ENCODE measurements at places on chromosomes 7 and 10.

DNA sequence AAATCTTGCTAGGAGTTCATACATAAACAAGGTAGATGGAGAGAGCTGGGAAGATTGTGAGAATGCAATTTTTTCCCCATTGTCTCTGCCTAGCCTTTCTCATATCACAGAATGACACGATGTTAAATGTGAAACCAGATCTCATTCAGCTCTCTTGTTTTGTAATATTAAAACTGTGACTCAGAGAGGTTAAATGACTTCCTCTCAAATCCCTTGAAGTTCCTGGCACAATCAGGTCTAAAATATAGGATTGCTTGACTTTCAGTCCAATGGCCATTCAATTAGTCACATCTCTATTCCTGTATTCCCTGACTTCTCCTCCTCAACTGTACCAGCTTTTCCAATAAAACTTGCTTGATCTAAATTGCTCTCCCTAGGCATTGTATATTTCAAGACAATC is 3.1 kb downstream of the ANKRD22 start:
- peak; percentile 57 for DNase-seq

- no peak for DNase-seq
These were observed 26.6 kb downstream of the ZNF775 start for GRCh38 chr7:150405584-150406311.

GRCh38 chr7:30710669-30711068 is 28.4 kb upstream of the CRHR2 start:
- DNase-seq: no peak

GRCh38 chr7:111758332-111758731 is 196.0 kb upstream of the IMMP2L start:
- DNase-seq: no peak

DNA sequence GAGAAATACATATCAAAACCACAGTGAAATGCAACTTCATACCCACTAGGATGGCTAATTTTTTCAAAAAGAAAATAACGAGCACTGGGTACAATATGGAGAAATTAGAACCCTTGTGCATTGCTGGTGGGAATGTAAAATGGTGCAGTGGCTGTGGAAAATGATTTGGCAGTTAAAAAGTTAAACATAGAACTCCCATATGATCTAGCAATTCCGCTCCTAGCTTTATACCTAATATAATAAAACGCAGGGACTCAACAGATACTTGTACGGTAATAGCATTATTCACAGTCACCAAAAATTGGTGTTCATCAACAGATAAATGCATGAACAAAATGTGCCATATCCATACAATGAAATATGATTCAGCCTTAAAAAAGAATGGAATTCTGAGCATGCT is 58.8 kb upstream of the PLPP4 start:
- DNase-seq: no peak

- DNase-seq: no peak
These were observed 13.2 kb upstream of the MALSU1 start for GRCh38 chr7:23285657-23286646.

- no peak for DNase-seq
These were observed 723.4 kb downstream of the PARD3 start for GRCh38 chr10:34091635-34092195.

GRCh38 chr10:43238462-43238861 is 28.4 kb downstream of the RASGEF1A start:
- no peak for DNase-seq

DNA sequence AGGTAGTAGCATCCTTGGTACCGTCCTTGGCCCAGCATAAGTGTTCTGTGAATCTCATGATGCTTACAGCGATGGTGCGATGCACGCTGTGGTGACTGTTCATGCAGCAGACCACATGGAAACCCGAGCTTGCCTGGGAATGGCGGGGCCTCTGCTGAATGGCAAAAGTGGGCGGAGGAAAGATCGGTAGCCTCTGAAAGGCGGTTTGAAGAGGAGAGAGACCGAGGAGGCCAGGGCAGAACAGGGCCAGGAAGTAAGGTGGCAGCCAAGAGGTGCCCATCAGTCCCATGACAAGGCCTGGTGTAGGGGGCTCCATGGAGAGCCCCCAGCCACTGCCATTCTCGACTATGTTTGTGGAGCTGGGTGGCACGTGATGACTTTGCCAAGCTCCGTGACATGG is 33.2 kb upstream of the CNPY1 start:
- DNase-seq: no peak

- no peak for DNase-seq
These were observed 35.7 kb upstream of the SRRM3 start for GRCh38 chr7:76165973-76166403.

DNA sequence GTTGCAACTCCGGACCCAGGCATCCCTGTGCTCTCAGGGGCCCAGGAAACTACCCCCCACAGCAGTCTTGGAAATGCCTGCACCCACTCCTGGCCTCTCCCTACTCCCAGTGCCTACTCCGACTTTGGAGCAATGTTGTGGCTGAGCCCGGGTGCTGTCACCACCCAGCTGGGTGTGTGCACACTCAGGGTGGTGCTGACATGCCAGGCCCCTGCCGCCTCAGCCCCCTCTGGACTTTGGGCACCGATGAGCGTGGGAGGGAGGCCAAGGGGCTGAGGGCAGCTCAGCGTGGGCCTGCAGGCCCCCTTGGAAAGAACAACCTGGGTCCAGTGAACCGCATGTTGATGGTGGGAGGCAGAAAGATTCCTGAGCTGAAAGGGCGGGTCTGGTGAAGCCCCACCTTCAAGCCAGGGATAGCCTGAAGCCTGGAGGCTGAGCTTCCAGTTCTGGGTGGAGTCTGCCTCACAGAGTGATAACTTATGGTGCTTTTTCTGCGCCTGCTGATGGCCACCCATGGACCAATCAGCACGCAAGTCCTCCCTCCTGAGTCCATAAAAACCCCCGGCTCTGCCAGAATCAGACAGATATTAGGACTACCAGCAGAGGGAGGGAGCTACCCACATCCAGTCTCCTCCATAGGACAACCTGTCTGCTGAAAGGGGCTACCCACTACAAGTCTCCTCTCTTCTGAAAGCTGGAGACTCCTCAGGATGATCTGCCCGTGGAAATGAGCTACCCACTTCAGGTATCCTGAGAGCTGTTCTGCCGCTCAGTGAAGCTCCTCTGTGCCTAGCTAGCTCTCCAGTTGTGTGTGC is 380.4 kb upstream of the SORCS1 start:
- no peak for DNase-seq

DNA sequence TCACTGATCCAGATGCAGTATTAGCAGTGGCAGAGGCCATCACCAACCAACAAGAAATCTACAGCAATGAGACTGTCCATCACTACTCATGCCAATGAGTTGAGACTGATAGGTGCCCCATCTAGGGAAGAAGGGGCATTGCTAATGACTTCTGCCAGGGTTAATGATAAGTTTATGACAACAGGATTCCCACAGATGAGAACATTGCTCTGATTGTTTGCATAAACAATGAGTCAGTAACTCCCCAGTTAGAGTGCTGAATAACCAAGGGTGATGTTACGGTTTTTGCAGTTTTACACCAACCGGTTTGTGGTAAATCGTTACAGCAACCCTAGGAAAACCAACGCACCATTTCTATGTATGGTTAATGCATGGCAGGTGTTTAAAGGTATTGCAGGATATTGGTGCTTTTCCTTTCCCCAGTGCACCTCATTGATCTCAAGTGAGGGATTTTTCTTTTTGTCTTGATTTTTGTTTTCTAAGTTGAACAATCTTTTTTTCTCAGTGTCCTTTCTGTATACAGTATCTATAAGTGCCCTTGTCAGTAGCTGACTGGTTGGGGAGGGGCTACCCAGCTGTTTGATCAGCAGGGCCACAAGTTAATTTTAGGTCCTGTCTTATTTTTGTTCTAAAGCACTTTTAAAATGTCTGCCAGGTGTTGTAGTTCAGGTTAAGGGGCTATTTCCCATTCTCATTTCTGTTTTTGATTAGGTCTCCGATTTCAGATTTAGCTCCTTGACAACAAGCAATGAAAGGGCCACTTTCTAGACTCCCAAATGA is 3.9 kb upstream of the CSGALNACT2 start:
- DNase-seq: no peak

DNA sequence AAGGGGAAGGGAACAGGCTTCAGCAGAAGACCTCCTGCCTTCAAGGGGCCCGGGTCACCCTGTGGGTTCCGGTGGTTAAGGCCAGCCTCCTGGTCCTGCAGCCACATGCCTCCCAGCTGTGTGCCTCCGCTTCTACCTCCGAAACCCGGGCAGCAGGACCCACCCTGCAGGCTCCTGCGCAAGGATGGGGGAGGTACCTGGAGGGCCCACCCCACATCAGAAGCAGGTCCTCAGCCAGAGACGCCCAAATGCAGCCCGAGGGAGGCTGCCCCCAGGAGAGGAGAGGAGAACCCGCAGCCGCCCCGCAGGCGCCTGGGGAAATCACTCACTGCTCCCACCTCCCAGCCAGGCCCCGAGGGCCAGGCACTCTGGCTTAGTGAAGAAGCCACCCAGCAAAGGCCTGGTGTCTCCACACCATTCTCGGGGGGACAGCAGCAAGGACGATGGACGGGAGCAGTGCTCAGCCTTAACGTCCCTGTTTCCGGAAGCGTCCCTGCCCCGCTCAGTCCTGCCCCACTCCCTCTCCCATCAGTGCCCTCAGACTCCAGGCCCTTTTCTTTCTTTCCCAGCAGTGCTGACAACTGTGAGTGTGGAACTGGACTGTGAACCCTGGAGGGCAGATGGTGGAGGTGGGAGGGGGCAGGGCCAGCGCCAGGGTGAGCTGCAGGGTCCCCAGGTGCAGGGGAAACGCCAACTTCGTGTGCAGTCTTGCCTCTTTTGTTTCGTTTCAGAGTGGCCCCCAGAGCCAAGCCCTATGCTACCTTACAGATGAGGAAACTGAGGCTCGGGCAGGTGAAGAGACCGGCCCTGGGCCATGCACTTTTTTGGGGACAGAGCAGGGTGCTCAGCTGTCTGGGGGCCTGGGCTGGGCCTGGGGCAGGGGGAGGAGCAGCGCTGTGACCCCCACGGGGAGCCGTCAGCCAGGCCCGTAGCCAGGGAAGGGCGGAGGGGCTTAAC is 138.0 kb downstream of the FAM53B start:
- no peak for DNase-seq

DNA sequence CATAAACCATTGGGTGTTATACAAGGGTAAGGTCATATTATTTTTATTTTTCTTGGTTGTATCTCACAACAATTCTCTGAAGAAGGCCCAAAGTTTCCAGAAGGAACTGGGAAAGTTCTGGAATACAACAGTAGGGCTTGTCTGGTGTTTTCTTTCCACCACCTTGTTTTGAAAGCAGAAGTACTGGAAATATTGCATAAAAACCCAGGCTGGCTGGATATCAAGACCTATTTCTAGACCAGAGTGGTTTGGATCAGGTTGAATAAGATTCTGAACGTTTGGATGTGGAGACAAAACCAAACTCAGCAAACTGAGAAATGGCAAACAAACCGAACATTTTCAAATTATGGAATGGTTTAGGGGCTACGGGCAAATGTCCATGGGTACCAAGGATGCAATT is 182.6 kb upstream of the FZD8 start:
- DNase-seq: no peak

GRCh38 chr7:24372961-24373955 is 89.3 kb downstream of the NPY start:
- DNase-seq: no peak

GRCh38 chr10:125066764-125067450 is 93.5 kb downstream of the CTBP2 start:
- no peak for DNase-seq

DNA sequence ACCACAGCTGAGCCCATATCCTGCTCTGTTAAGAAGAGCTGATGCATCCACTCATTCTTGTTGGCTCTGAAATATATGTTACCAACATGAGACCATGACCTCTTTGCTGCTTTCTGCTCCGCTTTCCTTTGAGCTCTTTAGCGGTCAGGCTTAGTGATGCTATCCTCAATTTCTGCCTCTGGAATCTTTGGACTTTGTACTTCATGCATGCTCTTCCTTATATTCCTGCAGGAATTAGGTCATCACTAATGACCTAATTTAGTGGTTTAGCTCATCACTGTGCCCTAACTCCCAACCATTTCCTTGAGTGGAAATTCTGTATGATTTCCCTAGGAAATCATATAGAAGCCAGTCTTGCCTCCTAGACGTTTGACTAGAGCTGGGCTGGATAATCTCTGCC is 119.5 kb downstream of the AOAH start:
- no peak for DNase-seq

- DNase-seq: no peak
These were observed 203.2 kb upstream of the SHH start for GRCh38 chr7:156015237-156016020.

GRCh38 chr7:65338346-65338745 is 35.3 kb upstream of the ZNF92 start:
- no peak for DNase-seq

GRCh38 chr7:157278167-157278790 is 58.5 kb upstream of the DNAJB6 start:
- no peak for DNase-seq

DNA sequence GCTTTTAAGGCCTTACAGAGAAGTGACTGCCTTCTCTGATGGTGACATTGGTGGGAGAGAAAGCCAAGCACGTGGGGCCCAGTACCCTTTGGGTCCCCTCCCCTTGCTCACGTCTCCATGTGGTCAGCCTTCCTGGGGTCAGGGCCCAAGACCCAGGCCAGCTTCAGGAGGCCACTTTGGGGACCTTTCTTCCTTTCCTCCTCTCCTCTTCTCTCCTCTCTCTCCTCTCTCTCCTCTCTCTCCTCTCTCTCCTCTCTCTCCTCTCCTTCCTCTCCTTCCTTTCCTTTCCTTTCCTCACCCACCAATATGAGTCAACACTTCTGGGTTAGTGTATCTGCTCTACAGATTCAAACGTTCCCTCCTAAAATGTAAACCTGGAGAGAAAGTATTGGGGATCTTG is 96.9 kb upstream of the AGK start:
- no peak for DNase-seq

GRCh38 chr7:95376632-95377400 is 19.4 kb downstream of the PON3 start:
- no peak for DNase-seq

GRCh38 chr7:38775506-38776175 is 133.3 kb downstream of the VPS41 start:
- DNase-seq: no peak

- no peak for DNase-seq
These were observed 38.0 kb downstream of the ZNRF2 start for GRCh38 chr7:30322271-30323005.

GRCh38 chr7:84117304-84117703 is 77.3 kb downstream of the SEMA3A start:
- no peak for DNase-seq

DNA sequence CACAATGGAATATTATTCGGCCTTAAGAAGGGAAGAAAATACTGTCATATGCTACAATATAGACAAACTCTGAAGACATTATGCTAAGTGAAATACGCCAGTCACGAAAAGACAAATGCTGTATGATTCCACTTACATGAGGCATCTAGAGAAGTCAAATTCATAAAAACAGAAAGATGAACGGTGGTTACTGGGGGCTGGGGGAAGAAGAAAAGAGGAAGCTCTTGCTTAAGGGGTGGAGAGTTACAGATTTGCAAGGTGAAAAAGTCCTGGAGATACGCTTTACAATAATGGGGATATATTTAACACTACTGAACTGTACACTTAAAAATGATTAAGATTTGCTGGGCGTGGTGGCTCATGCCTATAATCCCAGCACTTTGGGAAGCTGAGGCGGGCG is 49.0 kb downstream of the PSMC2 start:
- no peak for DNase-seq
